ENCODE measurements at places on chromosomes 3 and 15.

DNA sequence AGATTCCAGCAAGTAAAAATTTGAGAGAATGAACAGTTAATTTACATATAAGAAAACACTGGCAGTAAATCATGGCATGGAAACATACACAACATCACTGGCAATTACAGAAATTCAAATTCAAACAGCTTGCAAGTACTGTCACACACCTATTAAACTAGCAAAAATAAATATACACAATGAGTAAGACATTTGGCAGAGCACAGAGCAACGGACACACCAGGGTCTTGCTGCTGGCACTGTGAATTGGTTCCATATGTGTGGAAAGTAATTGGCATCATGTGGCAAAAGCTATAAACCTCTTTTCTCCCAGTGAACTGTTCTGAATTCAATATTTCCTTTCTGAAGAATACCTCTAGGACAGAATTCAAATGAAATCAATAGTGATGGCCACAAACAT is 78.3 kb downstream of the LRRK1 start:
- no peak for DNase-seq

GRCh38 chr3:98518816-98519215 is 3.9 kb downstream of the CLDND1 start:
- DNase-seq, result no peak

DNA sequence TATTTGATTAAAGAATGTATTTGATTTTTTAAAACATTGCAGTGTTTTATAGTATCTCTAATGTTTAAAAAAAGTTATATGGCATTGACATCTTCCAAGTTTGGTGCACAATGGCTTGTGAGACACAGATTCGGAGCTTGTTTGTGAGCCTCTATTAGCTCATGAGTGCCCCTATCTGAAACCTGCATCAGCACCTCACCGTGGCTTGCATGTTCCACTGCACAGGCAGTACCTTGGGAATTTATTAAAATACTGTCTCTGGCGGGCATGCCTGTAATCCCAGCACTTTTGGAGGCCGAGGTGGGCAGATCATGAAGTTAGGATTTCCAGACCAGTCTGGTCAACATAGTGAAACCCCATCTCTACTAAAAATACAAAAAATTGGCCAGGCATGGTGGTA is 6.8 kb upstream of the RTP2 start:
- no peak for DNase-seq

DNA sequence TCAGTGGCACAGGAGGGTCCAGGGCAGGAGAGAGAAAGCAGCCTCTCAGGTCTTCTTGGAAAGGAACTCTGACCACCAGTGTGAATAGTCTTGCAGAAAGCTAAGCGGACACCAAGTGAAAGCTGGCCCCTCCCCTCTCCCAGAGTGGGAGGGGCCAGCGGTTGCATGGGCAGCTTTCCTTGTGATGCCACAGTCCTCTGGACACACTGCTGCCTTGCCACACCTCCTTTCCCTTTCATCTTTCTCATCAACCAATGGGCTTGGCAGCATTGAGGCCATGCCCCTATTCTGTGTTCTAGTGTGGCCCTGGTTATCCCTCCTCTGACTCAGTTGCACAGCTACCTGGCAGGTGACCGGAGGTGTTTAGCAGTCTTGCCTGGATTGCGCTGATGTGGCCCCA is 49.7 kb upstream of the GOLGA6B start:
- no peak for DNase-seq

- no peak for DNase-seq
Measured at GRCh38 chr3:160210799-160211221, 14.4 kb upstream of the C3orf80 start.

- DNase-seq, result no peak
Measured at GRCh38 chr3:61343543-61343942, 92.3 kb upstream of the FHIT start.

Measured in activated CD8-positive, alpha-beta memory T cell treated with anti-CD3 and anti-CD28 coated beads for 4 hours (primary cell).